ENCODE measurements at places on chromosomes 11 and 22. TPM values are rescaled to one million over a fixed set of nuclear protein-coding genes. Genes with fewer than 3 reads are reported as not detected.

- DNase-seq, result no peak
Measured at GRCh38 chr22:23070418-23071229, at the start of gene GNAZ. Gene GNAZ, plus strand, starts transcription at chr22:23070519. Its CDS starts 25,177 bp downstream, at chr22:23095696.

DLG2 gene
- 42.4 TPM for total RNA-seq

DNA sequence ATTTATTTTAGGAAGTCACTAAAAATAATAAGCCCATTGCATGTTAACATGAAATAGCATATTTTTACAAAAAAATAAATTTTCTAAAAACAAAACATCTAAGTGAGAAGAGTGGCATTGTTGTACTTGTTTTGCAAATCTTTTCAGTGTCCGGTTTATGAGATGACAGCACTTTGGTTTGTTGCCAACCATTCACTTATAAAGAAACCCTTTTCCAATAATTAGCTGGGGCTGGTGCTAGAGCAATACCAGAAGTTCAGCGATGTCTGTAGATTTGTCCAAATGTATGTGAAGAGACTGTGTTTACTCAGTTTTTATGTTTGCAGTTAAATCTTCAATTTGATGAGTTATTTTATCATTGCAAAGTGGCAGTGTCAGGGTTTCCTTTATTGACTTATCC is 22.1 kb upstream of the KRTAP5-7 start:
- DNase-seq, result no peak

GRCh38 chr11:118343981-118344515 is at the start of gene CD3G:
Gene CD3G, plus strand, starts transcription at chr11:118344344. Its CDS starts 80 bp downstream, at chr11:118344424.
- no peak for DNase-seq

DNA sequence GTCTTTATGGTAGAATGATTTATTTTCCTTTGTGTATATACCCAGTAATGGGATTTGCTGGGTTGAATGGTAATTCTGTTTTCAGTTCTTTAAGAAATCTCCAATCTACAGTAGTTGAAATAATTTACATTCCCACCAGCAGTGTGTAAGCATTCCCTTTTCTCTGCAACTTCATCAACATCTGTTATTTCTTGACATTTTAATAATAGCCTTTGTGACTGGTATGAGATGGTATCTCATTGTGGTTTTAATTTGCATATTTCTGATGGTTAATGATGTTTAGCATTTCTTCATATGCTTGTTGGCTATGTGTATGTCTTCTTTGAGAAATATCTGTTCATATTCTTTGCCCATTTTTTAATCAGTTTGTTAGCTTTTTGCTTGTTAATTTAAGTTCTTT is 901.2 kb downstream of the METTL15 start:
- DNase-seq, result no peak

GRCh38 chr11:74680703-74681531 is 50.3 kb downstream of the CHRDL2 start:
- DNase-seq, result no peak

GRCh38 chr11:16169541-16169940 is 186.8 kb downstream of the SOX6 start:
- DNase-seq, result no peak

SPON1 gene
- total RNA-seq, result 131 TPM
